Neural progenitor cell (in vitro differentiated cells): ENCODE measurements at places on chromosomes 2 and 18. TPM values are rescaled to one million over a fixed set of nuclear protein-coding genes. Genes with fewer than 3 reads are reported as not detected.

DNA sequence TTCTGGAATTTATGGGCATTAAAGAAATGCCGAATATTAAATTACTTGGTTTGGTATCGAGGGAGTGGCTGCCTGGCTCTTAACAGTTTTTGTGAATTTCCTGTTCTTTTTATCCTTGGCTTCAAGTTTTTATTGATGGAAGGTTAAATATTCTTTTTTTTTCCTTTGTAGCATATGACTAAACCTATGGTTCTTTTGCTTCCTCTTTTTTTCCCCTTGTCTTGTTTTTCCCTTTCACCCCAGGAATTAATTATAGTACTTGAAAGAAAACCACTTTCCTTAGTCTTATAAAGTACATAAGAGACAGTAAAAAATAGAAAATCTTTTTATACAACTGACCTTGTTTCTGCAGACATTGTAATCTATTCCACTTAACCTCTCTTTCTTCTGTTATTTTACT, 42.4 kb downstream of the MGAT5 start:
- no peak for DNase-seq

DNA sequence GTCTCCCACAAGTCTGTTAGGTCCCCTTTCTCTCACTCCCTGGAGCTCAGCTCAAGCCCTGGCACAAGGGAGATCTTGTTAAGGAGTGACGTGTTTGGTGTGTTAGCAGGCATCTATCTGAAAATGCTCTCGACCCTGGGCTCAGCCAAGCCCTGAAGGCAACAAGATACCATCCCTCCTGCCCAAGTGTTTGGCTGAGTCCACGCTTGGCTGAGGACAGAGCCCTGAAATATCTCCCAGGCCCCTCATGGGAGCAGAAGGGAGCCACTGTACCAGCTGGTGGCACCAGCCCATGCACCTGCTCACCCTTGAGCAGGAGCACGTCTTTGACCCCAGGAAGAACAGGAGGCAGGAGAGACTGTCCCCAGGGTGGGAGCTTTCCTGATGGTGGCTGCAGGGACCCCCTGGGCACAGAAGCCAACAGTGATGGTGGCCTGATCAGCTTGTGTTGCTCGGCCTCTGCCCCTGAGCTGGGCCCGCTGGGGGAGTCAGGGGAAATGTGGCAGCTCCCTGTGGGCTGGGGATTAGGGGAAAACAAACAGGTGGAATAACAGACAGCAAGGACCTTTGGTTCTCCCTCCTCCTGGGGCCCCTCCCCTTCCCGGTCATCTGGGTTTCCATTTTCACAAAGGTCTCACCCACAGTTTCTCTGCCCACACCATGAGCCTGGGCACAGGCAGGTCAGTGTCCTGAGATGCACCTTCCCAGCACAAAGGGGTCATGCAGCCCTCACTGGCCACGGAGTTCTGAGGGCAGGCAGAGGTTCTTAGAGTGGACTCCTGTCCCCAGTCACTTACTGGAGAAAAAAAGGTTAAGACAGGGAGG, 91.6 kb downstream of the RHOB start:
- no peak for DNase-seq

DNA sequence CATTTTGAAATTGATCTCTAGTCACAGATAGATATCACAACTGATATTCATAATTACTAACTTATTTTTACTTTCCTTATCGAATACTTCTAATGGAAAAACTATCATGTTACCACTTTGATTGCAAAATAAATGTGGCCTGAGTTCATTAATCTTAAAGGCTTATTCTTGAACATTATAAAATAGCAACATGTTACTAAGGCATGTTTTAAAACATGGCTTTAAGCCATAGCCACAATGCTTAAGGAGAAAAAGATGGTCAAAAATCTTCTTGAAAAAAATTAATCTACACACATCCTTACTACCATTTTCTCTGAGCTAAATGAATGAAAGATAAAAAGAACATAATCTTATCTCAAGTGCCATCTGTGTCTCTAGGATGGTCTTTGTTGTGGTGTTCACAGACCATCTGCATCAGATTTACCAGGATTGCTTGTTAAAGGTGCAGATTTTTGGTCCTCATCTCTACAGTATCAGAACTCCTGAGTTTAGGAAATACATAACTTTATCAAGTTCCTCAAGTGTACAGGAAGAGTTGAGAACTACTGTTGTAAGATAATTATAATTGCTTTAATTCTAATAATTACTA, 15.3 kb downstream of the MTX2 start:
- no peak for DNase-seq

DNA sequence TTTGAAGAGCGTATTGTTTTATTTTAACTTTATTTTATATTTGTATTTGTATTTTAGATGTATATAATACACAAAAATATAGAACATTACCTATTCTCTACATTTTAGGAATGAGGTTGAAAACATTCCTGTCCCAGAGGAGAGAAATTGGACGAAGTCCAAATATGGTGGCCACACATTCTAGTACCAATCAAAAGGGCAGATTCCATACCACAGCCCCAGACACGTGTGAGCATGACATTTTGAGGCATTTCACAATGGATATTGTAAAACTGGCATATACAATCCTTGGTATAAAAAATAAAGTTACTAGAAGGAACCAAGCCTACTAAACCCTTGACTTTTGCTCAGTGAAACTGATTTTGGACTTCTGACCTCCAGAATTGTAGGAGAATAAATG, 50.6 kb downstream of the C2orf76 start:
- DNase-seq: no peak

- DNase-seq: no peak
Measured at GRCh38 chr2:120369250-120369649, 23.3 kb downstream of the INHBB start.

DNA sequence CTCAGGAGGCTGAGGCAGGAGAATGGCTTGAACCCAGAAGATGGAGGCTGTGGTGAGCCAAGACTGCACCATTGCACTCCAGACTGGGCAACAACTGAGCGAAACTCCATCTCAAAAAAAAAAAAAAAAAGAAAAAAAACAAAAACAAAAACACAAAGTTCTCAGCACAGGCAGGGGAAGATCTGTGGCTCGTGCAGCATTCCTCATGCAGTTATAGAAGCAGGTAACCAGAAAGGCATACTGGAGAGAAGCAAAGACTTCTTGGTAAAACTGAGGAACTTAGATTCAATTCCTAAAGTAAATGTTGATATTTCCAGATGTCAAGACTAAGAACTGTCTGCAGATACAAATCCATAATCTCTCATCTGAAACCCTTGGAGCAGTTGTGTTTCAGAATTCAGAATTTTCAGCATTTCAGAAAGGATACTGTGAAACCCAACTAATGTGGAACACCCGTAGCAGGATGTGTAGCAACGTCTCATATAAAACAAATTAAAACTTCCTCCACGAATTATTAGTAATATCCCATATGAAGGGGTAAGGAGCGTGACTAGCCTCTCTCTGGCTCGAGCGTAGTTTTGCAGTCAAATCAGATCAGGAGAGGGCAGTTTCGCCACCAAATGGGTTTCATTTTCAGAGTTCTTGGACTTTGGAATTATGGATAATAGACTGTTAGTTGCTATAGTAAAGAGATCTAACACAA, 13.2 kb upstream of the SLC25A52 start:
- DNase-seq: no peak

- no peak for DNase-seq
Measured at GRCh38 chr2:150767991-150768746, 280.7 kb upstream of the RND3 start.

GRCh38 chr18:31657823-31658669, 26.3 kb downstream of the B4GALT6 start:
- no peak for DNase-seq

- no peak for DNase-seq
Measured at GRCh38 chr18:64332835-64333234, 183.9 kb upstream of the LINC00305 start.

- no peak for DNase-seq
Measured at GRCh38 chr2:44528595-44528994, 166.8 kb downstream of the CAMKMT start.

DNA sequence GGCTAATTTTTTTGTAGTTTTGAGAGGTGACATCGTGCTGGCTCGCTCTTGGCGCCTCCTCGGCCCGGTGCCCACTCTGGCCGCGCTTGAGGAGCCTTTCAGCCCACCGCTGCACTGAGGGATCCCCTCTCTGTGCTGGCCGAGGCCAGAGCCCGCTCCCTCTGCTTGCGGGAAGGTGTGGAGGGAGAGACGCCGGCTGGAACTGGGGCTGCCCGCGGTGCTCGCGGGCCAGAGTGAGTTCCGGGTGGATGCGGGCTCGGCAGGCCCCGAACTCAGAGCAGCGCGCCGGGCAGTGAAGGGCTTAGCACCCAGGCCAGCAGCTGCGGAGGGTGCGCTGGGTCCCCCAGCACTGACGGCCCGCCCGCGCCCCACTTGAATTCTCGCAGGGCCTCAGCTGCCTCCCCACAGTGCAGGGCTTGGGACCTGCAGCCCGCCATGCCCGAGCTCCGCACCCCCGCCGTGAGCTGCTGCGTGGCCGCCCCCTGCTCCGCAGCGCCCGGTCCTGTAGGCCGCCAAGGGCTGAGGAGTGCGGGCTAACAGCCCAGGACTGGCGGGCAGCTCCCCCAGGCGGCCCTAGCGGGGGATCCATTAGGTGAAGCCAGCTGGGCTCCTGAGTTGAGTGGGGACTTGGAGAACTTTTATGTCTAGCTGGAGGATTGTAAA, 113.2 kb upstream of the ZSWIM2 start:
- DNase-seq: no peak

NDUFS1 gene
- 110 and 115 TPM in 2 replicates for total RNA-seq

CAPN10 gene
- total RNA-seq: 16.1 and 62.9 TPM in 2 replicates

CFC1 gene
- not detected in 2 replicates for total RNA-seq

EFHD1 gene
- total RNA-seq: 5.9 and 7.0 TPM in 2 replicates

RAB17 gene
- 0.43 TPM in 1 of 2 replicates, not detected in the other for total RNA-seq

SLC9A4 gene
- not detected in 2 replicates for total RNA-seq
